Muscle of leg (tissue), 16 donors: ENCODE measurements at places on chromosomes 16 and 17. TPM values are rescaled to one million over a fixed set of nuclear protein-coding genes. Genes with fewer than 3 reads are reported as not detected.

Gene CHST6
- 5.4 TPM for total RNA-seq

Gene TP53TG3B
- not detected for total RNA-seq

Gene SPATA22
- total RNA-seq: 0.40 TPM

Gene TNP2
- total RNA-seq: not detected

Gene RHBDL1
- total RNA-seq: 1.3 TPM

Gene CHTF8
- total RNA-seq: 27.1 TPM

Gene TBC1D28
- total RNA-seq: not detected

Gene ZPBP2
- not detected for total RNA-seq

Gene CMC2
- total RNA-seq: 32.4 TPM
